Motor neuron (in vitro differentiated cells): ENCODE measurements at places on chromosomes 16 and 17. TPM values are rescaled to one million over a fixed set of nuclear protein-coding genes. Genes with fewer than 3 reads are reported as not detected.
A peak's percentile ranks its signal among the peaks of the same experiment; 100 is the strongest.

ACE gene
- total RNA-seq = 0.49 and 0.94 TPM in 2 replicates

KRT20 gene
- not detected in 2 replicates for total RNA-seq

DNA sequence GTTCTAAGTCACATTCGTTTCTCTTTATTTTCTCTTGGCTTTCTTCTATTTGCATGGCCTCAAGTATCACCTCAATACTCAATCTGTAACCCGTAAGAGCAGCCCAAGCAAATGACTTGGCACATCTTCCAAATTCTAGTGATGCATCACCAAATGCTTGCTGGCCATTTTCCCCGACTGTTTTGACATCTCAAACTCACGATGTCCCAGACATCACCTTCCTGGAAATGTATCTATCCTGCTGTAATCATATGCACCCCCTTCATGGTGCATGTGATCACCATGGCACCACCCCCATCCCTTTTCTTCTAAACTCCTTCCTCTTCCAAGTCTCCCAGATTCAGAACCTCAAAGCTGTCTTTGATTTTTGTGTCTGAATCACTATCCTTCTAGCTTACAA lies 24.0 kb upstream of the ABCA5 start:
- ATAC-seq = no peak

- no peak for ATAC-seq
These were observed 639 bp upstream of the TRIM65 start for GRCh38 chr17:75897160-75898019.

GRCh38 chr16:86199182-86199581 lies 300.2 kb downstream of the IRF8 start:
- ATAC-seq = no peak

GRCh38 chr16:88473666-88474534 lies 20.8 kb downstream of the ZFPM1 start:
- ATAC-seq = no peak

DNA sequence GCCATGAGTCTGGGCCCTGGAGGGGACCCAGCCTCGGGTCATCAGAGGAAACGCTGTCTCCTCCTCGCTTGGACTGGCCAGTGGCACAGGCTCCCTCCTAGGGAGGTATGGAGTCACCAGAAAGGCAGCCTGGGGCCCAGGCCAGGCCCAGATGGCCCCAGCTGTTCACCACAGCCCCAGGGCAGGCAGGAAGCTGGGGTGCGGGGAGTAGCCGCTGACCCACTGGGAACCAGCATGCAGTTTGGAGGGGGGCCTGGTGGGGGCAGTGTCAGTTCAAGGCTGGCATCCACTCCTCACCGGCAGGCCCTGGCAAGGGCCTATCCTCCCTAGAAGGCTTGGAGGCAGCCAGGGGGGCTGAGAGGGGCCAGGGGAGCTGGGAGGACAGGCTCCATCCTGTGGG lies 48.8 kb downstream of the SDK2 start:
- peak; percentile 80 for ATAC-seq

- no peak for ATAC-seq
These were observed 1.7 kb upstream of the CYTH1 start for GRCh38 chr17:78783711-78784324.
